ENCODE measurements at places on chromosomes 7 and 10. TPM values are rescaled to one million over a fixed set of nuclear protein-coding genes. Genes with fewer than 3 reads are reported as not detected.

Gene HOXA2
- total RNA-seq = not detected

Gene SLC26A3
- not detected for total RNA-seq

Gene MMD2
- not detected for total RNA-seq

Gene DENND2A
- not detected for total RNA-seq

Gene KIAA1217
- total RNA-seq = 0.05 TPM

Gene SLC26A5
- not detected for total RNA-seq

Gene NODAL
- 0.26 TPM for total RNA-seq

Gene C7orf33
- not detected for total RNA-seq

Gene MGMT
- total RNA-seq = 19.2 TPM

Gene CPEB3
- total RNA-seq = 2.6 TPM

Gene EPHB6
- 23.6 TPM for total RNA-seq

Gene LBX1
- not detected for total RNA-seq

Gene IFIT5
- 16.2 TPM for total RNA-seq

Gene IFIT3
- 3.1 TPM for total RNA-seq

Gene GPNMB
- total RNA-seq = 0.10 TPM

Gene PNPLA8
- 17.6 TPM for total RNA-seq

Gene SAP25
- 37.0 TPM for total RNA-seq

Gene FAM237B
- total RNA-seq = not detected

Gene AGFG2
- total RNA-seq = 28.8 TPM

Gene CAV2
- not detected for total RNA-seq

Gene CCZ1
- 98.2 TPM for total RNA-seq

Gene FAM25C
- not detected for total RNA-seq

Gene TLX1
- total RNA-seq = not detected

Gene METTL2B
- 21.1 TPM for total RNA-seq

Gene SFTPA1
- not detected for total RNA-seq

Gene PDZD8
- total RNA-seq = 12.7 TPM

Gene UPK3BL2
- total RNA-seq = 15.9 TPM

Gene GNG11
- not detected for total RNA-seq

Gene CH25H
- total RNA-seq = not detected

Gene EPDR1
- total RNA-seq = 0.19 TPM

Gene SPDYE3
- total RNA-seq = not detected

Gene GARS1
- 133 TPM for total RNA-seq

Gene C10orf53
- total RNA-seq = not detected

Gene MDFIC
- 116 TPM for total RNA-seq

Gene SCART1
- 2.5 TPM for total RNA-seq

Gene OPALIN
- total RNA-seq = not detected

Gene CCSER2
- 85.1 TPM for total RNA-seq

Gene CRHR2
- total RNA-seq = not detected

Gene NFE2L3
- total RNA-seq = 13.6 TPM

Gene TMEM196
- not detected for total RNA-seq

Gene DYNC1I1
- not detected for total RNA-seq

Gene LRGUK
- total RNA-seq = 0.19 TPM

Gene CPA2
- total RNA-seq = not detected

Gene CALML5
- total RNA-seq = not detected

Gene FBXO24
- 1.5 TPM for total RNA-seq

Gene ERV3-1
- 12.8 TPM for total RNA-seq

Gene UNCX
- total RNA-seq = not detected

Gene SUN3
- total RNA-seq = 0.98 TPM

Gene CCDC3
- 0.07 TPM for total RNA-seq

Gene IFIT1B
- total RNA-seq = not detected

Gene CCL24
- not detected for total RNA-seq

Gene FAM20C
- 1.3 TPM for total RNA-seq

Gene ASAH2
- total RNA-seq = 1.6 TPM
